ENCODE measurements at places on chromosomes 12 and 14. TPM values are rescaled to one million over a fixed set of nuclear protein-coding genes. Genes with fewer than 3 reads are reported as not detected.

The PLA2G1B gene
- 0.79 TPM for polyA plus RNA-seq

The CACNA2D4 gene
- 5.9 TPM for polyA plus RNA-seq

DNA sequence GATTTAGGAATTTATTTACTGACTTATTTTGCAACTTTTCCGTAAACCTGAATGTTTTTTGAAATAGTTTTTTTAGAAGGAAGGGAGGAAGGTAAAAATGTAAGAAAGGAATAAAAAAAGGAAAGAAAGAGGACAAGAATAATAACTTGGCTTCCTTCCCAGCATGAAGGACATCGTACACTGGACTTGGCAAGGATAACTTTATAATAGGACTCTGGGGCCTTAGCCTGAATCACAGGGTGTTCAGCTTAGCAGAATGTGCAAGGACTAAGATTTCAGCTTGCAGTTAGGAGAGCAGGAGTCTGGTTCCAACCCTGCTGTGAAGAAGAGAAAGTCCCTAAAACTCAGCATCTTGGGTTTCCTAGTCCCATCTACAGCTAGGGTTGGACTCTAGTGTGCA is 1053.3 kb downstream of the VRK1 start:
- DNase-seq, result no peak

The PRKD1 gene
- polyA plus RNA-seq, result 18.6 TPM

The STON2 gene
- polyA plus RNA-seq, result 14.6 TPM

DNA sequence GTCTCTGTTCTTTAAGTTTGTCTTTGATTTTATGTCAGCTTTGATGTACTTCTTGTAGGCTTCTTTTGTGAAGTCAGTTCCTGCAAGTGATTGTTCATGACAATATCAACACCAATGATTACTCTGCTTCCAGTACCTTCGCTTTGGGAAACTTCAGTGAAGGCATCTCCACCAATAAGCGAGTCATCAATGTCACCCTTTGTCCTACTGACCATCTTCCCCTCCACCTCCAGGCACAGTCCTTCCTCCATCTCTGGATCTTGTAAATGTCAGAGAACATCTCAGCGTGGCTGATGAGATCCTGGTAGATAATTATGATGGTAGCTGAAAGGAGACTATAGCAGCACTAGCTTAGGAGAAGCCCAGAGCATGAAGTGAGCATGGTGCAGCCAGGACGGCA is 40.4 kb upstream of the A2M start:
- no peak for DNase-seq

DNA sequence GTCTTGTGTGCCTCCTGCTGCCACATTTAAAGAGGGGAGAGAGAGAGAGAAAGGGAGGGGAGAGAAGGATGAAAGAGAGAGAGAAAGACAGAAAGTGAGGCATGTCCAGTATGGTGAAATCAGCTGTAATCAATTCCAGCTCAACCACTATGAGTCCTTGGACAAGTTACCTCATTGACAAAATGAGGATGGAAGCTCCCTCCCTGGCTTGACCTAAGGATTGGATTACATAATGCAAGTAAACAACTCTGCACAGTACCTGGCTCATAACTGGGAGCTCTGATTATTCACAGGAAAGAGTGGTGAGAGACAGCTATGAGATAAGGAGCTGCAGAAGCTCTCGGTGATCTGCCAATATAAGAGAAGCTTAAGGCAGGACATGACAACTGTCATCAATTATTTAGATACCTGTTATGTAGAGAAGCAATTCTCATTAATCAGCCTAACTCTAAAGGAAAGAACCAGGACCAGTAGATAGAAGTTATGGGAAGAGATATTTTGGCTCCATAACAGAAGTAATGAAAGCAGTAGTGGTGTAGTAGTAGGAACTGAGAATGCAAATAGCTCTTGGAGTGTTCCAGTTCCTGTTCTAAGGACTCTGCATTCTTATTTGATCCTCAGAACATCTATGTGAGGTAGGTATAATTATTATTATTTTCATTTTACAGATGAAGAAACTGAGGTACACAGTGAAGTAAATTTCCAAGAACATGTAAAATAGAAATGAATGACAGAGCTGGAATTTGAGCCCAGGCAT is 791.6 kb downstream of the DIO2 start:
- DNase-seq, result no peak
